Transverse colon (tissue), 4 donors: ENCODE measurements at places on chromosomes 5 and 9.

- DNase-seq = no peak
These were observed 928.9 kb upstream of the C9orf72 start for GRCh38 chr9:28502189-28502588.

DNA sequence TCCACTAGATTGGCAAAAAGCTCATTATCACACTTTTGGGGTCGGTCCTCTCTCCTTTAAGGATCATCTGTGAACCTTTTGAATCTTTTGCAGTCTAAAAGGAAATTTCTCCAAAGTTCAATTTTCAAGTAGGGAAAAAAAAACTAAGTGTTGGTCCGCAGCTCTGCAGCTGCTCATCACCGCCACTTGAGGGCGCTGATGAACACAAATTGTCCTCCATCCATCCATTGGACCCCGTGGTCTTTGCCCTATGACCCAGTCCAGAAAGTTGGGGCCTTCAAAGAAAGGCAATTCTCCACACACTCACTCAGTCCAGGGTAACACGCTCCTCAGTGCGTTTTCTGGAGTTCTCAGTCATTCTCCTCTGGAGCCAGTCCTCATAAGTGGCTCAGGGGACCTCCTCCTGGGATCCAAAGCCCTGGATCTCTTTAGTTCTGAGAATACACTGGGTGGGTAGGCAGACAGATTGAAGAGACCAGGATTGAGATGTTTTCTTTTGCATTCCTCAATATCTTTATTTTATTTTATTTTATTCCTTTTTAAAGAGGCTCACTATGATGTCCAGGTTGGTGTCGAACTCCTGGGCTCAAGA is 63.6 kb upstream of the SLC28A3 start:
- no peak for DNase-seq

DNA sequence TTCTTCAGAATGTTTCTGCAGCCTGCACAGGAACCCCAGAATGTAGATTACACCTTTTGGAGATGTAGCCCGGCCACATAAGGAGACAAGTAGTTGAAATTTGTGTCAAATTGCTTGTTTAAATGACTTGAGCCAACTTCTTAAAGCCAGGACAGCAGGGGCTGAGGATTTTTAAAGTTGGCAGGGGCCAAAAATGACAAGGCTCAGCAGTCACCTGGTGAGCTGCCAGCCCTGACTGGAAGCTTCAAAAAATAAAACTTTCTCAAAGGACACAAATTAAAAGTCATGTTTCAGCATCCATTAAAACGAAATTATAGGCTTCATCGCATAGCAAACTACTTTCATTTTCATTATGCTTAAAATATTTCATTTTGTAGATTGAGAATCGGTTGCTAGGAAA is 340.3 kb upstream of the WWC1 start:
- no peak for DNase-seq

DNA sequence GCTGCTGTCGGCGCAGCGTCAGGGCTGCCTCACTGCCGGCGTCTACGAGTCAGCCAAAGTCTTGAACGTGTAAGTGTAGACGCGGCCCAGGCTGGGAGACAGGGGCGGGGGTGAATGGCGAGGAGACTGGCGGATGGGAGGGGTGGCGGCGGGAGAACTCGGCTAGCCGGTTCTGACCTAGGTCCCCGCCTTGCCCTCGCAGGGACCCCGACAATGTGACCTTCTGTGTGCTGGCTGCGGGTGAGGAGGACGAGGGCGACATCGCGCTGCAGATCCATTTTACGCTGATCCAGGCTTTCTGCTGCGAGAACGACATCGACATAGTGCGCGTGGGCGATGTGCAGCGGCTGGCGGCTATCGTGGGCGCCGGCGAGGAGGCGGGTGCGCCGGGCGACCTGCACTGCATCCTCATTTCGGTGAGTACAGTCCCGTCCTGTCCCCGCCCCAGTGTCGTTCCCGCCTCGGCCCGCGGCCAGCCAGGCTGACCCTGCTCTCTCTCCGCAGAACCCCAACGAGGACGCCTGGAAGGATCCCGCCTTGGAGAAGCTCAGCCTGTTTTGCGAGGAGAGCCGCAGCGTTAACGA is 745 bp downstream of the GADD45G start:
- peak; percentile 65 for DNase-seq

DNA sequence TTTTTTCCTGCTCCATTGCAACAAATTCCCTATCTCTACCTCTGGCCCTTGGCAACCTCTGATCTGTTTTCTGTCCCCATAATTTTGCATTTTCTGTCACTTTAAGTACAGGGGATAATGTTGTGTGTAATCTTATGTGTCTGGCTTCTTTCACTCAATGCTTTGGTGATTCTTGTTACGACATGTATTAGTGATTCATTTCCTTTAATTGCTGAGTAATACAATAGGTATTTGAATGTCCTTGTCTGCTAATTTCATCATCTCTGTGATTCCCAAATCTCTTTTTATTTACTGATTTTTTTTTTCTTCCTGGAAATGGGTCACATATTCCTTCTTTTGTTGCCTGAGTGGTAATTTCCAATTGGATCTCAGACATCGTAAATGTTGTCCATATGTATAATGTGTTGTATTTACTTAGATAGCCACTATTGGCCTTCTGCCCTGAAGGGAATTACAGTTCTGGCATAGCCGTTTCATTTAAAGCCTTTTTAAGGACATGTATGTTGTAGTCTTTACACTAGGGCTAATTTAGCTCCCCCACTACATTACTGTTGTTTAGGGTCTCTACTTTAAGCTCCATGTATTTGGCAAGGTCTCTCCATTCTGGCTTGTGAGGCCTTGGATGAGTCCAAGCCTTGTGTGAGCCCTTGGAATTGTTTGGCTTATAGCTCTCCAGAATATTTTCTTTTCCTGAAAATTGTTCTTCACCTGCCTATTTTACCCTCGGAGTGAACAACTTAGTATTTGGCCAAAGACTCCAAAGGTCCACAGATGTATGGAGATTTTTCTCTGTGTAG is 683.8 kb downstream of the LRRC70 start:
- DNase-seq = no peak

- DNase-seq = no peak
These were observed 9.5 kb downstream of the GRK6 start for GRCh38 chr5:177435847-177436536.

- DNase-seq = no peak
These were observed 168.4 kb upstream of the GDNF start for GRCh38 chr5:38008198-38008597.

GRCh38 chr9:81380504-81381359 is 308.6 kb downstream of the TLE1 start:
- DNase-seq = no peak

- DNase-seq = no peak
These were observed 384.3 kb downstream of the YTHDC2 start for GRCh38 chr5:113897748-113898147.

- DNase-seq = peak; percentile 78
These were observed 235.8 kb downstream of the ROR2 start for GRCh38 chr9:91714020-91714806.

- DNase-seq = peak; percentile 53
These were observed 1.5 kb upstream of the IL17B start for GRCh38 chr5:149380466-149381121.

- DNase-seq = no peak
These were observed 102.1 kb downstream of the TMEM174 start for GRCh38 chr5:73274881-73275663.
